AG20443 (cell line): ENCODE measurements at places on chromosomes 11 and 22.

GRCh38 chr11:115506954-115507675 lies 2.9 kb upstream of the CADM1 start:
- DNase-seq: no peak

DNA sequence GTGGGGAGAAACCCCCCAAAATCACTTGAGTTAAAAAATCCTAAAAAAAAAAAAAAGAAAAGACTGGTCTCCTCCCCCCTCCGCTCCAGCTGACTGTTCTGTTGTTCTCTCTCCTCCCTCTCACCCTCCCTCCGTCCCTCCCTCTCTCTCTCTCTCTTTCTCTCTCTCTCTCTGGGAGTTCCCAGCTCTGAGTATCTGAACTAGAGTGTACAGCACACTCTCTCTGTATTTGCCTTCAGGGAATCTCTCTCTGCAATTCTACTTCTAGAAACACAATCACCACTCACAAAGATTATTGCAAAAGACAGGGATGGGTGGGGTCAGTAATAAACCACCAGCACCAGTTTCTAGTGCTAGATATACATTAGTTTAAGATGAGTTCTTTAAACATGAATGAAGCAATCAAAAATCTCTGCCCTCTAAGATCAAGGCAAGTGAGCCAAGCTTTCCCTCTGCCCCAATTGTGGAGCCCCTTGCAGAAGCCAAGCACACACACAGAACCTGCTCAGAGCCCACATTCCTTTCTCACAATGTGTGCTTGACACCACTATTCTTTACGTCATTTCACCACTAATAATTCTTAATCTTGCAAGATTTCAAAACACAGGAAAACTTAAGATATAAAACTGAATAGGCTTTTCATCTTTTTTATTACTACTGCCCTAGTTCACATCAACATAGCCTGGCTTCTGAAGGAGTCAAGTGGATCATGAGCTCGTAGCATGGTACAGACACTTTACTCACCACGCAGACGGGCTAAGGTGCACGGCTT lies 133.5 kb downstream of the RBFOX2 start:
- peak; percentile 73 for DNase-seq

DNA sequence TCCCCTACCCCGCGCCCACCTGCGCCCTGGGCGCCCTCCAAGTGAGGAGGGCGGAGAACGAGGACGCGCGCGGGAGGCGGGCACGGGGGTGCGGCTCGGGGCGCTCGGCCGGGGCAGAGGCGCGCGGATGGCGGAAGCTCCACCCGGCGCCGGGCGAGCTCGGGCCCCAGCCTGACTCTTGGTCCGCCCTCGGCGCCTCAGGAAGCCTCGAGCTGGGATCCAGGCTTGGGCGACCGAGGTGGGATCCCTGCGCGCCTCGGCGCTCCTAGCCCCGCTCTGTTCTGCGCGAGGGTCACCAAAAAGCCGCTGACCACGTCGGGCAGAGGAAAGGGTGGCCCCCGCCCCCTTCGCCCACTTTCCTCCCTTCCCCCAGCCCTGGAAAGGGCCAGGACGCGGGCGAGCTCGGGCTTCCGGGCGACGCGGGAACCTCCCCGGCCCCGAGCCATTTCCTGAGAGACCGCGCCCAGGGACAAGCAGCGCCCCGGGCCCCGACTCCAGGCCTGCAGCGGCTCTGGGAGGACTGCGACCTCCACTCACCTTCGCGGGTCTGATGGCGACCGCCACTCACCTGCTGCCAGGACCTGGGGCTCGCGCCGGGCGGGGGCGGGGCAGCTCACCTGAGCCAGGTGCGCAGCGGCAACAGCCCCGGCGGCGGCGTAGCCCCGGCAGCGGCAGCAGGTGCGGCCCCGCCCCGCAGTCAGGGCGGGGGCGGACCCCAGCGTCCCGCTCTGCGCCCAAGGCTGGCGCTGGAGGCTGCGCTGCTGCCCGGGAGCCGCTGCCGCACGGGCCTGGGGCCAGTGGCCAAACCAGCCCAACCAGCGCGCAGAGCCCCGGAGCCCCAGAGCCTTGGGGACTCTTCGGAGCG lies 2.2 kb upstream of the SIGIRR start:
- peak; percentile 68 for DNase-seq

DNA sequence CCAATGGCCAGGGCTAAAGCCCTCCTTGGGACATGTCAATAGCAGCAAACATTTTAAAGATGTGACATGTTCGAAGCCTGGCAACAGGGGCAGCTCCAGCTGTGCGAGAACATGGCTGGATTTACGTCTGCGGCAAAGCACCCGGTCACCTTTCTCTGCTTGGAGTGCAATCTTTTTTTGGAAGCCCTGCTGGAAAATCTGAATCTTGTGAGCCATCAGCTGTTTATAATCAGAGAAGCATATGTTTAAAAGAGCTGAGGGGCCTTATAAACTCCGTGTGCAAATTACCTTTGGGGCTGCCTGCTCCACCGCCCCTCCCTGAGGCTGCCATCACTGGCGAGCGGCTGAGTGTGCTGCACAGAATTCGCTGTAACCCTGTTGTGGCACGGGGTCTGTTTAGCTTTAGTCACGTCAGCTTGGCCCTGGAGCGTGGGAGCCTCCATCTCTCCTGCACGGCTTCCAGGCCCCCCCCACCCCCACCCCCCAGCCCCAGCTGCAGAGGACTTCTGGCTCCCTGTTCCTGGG lies 9.0 kb upstream of the KCNQ1OT1 start:
- DNase-seq: no peak

DNA sequence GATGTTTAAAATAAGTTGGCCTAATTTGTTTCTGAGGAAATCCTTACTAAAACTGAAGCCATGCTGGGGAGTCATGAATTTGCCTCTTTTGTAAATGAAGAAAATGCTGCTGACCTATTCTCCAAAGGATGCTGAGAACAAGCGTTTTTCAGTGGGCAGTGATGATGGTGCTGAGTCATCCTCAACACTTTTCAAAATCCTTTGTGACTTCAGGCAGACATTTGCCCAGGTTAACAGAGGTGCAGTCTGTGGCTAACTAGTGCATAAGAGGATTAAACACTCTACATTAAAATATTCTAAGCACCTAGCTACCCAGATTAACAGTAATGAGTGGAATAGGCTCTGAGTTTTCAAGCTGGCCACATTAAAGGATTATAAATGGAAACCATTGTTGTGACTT lies 509.0 kb downstream of the DLG2 start:
- DNase-seq: no peak

GRCh38 chr22:42604403-42604802 lies 10.3 kb downstream of the POLDIP3 start:
- DNase-seq: peak; percentile 39

- peak; percentile 93 for DNase-seq
Measured at GRCh38 chr11:1532014-1532586, 40.0 kb downstream of the DUSP8 start.

GRCh38 chr22:30312053-30312452 lies 14.7 kb downstream of the TBC1D10A start:
- peak; percentile 62 for DNase-seq

DNA sequence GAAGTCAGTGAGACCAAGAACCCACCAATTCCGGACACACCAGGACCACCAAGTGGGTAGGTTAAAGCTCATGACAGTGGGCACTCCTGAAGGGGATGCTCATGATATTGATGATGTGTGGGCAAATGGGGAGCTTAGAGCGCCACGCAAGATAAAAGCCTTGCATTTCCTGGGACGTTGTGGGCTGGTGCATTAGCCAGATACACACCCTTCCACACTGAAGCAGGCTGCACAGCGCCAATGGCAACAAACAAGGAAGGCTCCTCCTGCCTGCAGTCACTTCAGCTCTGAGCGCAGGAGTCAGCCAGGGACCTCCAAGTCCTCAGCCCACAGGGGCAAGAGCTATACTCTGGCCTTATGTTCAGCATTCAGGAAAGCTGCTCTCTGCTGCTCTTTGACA lies 20.6 kb downstream of the TMEM218 start:
- DNase-seq: no peak

DNA sequence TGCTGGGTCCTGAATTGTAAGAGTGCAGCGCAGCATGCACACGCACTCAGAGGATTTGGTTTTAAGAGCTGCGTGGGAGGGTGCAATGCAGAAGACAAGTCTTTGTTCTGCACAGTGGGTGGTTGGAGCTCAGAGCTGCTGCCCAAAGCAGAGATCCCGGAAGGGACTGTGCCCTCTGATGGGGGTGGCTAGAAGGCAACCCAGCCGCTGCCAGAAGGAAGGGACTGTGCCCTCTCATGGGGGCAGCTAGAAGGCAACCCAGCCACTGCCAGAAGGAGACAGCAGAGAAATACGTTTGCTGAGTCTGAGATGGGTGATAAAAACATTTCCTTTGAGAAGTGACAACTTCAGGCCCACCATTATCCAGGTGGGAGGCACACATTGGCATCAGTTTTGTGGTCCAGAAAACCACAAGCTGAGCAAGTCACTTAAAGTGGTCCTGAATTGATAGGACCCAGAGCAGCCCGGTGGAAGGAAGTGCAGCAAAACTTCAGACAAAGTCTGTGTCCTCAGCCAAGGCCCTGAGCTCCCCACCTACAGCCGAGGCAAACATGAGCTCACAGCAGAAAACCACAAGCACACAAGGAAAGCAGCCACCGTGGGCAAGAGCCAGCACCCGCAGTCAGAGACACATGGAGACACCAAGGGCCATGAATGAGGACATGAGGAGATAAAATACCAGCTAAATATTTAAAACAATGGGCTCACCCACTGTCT lies 4.3 kb downstream of the KRTAP5-6 start:
- no peak for DNase-seq

GRCh38 chr11:120539667-120540369 lies 28.3 kb downstream of the GRIK4 start:
- peak; percentile 48 for DNase-seq

- DNase-seq: no peak
Measured at GRCh38 chr22:47375621-47376321, 613.3 kb downstream of the TBC1D22A start.

- no peak for DNase-seq
Measured at GRCh38 chr22:49370627-49371301, 456.9 kb downstream of the BRD1 start.

DNA sequence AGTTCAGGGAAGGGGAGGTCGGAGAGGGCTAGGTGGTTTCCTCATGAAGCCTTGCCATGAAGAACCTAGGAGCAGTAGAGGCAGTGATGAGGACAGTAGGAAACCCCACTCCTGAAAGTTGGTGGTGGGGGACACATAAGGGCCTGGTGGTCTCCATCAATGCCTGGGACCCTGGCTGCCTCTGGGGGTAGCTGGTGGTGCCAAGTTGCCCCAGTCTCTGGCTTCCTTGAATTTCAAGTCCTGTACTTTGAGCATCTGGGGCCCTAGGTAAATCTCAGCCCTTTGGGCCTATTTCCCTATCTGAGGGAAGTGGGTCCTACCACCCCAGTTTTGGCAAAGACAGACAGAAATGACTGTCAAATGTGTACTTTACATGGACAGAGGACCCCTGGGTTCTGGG lies 28.1 kb downstream of the AMPD3 start:
- no peak for DNase-seq

DNA sequence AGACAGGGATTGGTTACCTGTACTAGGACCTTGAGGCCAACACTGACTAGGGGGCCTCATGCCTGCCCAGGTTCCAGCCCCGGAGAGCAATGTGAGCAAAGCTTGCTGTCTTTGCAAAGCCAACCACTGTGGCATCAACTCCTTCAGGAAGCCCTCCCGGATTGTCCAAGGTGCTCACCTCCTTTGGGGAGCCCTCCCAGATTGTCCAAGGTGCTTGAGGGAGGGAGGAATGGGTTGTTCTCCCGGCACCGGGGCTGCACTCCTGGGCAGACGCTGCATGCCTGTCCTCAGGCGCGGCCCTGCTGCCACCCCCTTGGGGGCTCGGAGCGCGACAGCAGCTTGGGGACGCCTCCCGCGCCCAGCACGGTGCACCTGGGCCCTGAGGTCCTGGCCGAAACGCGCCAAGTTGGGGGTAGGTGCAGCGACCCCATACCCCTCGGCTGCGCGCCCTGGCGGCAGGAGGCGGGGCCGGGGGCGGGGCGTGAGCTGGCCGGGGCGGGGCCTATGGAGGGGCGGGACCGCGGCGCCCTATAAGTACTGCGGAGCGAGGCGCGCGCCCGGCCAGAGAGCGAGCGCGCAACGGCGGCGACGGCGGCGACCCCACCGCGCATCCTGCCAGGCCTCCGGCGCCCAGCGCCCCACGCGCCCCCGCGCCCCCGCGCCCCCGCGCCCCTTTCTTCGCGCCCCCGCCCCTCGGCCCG lies at the start of gene CD81:
CD81 (plus strand) TSS at position 560 of the 701 bp plus-strand sequence. CDS start 240 bp downstream, outside the sequence.
- DNase-seq: peak; percentile 94

GRCh38 chr22:47160141-47160541 lies 397.7 kb downstream of the TBC1D22A start:
- no peak for DNase-seq

- peak; percentile 82 for DNase-seq
Measured at GRCh38 chr11:14980854-14981253, 8.7 kb upstream of the CALCA start.

GRCh38 chr22:41998361-41999261 lies at the start of gene WBP2NL:
WBP2NL (plus strand) TSS chr22:41998788; CDS start chr22:41998819, 31 bp downstream.
- DNase-seq: peak; percentile 93

GRCh38 chr22:42642806-42643633 lies 2.6 kb upstream of the ATP5MGL start:
- DNase-seq: no peak

- DNase-seq: peak; percentile 76
Measured at GRCh38 chr22:24803064-24803542, 2.9 kb upstream of the SGSM1 start.

DNA sequence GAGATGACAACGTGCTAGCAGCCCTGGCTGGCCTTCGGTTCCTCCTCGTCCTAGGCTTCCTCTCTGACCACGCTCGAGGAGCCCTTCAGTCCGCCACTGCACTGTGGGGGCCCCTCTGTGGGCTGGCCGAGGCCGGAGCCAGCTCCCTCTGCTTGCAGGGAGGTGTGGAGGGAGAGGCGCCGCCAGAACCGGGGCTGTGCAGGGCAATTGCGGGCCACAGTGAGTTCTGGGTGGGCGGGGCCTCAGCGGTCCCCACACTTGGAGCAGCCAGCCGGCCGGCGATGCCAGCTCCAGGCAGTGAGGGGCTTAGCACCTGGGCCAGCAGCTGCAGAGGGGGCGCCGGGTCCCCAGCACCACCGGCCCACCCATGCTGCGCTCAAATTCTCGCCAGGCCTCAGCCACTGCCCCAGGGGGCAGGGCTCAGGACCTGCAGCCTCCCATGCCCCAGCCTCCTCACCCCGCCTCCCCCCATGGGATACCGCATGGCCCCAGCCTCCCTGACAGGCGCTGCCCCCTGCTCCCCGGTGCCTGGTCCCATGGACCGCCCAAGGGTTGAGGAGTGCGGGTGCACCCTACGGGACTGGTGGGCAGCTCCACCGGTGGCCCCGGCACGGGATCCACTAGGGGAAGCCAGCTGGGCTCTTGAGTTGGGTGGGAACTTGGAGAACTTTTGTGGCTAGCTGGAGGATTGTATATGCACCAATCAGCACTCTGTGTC lies 399.4 kb downstream of the LUZP2 start:
- no peak for DNase-seq
